Stimulated activated CD4-positive, alpha-beta T cell treated with anti-CD3 and anti-CD28 coated beads, Interleukin-4, amount 100 ng/mL, for 1 hour (primary cell): ENCODE measurements at places on chromosomes 12 and 14.
A peak's percentile ranks its signal among the peaks of the same experiment; 100 is the strongest.

DNA sequence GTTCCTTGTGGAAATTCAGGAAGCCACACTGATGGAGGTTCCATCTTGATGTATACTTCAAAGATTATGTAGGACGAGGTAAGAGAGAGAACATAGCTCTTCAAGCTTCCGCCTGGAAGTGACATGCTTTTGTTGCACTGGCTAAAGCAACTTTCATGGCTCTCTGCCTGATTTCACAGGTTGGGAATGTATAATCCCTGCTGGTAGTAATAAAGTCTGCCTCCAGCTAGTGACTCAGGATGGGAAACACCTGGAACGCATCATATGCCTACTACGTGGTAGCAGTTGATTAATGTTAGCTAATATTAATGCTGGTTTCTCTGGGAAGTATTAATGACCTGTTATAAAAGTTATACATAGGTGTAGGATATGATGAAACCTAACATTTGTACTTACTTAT lies 71.1 kb downstream of the PELI2 start:
- no peak for DNase-seq

GRCh38 chr14:90060312-90060964 lies 1.4 kb upstream of the KCNK13 start:
- DNase-seq: peak; percentile 61

DNA sequence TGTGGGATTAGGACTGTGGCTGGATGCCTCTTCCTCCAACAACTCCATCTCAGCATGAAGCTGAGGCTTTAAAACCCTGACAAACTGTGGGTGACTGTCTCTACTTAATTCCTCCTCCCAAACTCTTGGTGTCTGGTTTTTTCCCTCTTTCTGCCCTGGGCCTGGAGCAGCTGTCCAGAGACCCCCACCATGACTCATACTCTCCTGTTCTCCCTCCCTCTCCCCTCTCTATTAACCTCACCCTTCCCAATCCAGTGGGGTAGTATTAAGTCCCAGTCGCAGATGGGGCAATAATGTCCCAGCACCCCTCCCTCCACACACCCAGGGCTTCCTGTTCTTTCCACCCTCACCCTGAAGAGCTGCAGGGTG lies 2.0 kb upstream of the DNAJC14 start:
- DNase-seq: no peak

- no peak for DNase-seq
Observed at GRCh38 chr14:71967704-71968103, 35.5 kb downstream of the RGS6 start.

DNA sequence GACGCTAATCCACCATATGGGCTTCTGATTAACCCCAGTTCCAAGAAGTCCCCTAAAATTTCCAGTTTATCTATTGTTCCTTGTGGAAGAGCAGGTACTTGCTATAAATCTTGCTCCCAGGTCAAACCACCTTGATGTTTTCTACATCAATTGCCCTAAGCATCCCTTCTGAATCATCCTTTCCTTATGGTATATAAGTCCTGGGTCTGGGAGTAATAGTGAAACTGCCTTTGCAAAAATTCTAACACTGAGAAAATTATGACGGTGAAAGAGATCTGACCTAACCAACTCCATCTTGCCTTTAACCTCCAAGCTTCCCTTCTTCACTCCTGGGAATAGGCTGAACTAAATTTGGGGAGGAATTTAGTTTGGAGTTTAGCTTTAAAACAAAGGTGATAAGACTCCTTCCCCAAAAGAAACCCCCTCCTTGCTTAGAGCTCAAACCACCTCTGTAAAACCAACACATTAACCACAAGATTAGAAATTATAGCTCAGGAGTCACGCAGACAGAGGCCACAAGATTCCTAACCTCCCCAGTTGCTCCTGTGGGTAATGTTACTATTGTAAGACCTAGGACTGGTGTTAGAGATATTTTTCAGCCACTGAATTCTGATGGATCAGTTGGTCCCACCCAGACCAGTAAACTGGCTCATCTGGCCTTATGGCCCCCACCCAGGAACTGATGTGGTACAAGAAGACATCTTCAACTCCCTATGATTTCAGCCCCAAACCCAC lies 33.8 kb upstream of the DTX1 start:
- DNase-seq: no peak

- DNase-seq: no peak
Observed at GRCh38 chr14:53549956-53550355, 396.8 kb upstream of the DDHD1 start.

DNA sequence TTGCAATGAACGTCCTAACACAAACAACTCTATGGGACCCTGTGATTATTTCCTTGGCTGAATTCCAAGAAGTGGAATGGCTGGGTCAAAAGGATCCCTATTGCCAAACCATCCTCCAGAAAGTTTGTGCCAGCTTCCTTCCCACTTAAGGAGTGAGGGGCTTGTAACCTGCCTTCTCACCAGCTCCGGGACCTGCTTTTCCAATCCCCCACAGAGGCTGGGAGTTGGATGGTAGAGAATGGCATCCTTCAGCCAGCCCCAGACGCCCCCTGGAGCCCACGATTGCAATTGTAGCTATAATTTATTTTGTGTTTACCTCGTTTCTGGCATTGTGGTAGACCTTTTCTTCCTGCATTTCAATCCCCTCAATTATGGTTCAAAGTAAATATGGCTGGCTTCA lies 9.7 kb upstream of the ZDHHC22 start:
- no peak for DNase-seq

GRCh38 chr12:104699489-104700190 lies 242.9 kb downstream of the CHST11 start:
- DNase-seq: no peak

GRCh38 chr12:115799610-115800009 lies 477.9 kb downstream of the MED13L start:
- no peak for DNase-seq

DNA sequence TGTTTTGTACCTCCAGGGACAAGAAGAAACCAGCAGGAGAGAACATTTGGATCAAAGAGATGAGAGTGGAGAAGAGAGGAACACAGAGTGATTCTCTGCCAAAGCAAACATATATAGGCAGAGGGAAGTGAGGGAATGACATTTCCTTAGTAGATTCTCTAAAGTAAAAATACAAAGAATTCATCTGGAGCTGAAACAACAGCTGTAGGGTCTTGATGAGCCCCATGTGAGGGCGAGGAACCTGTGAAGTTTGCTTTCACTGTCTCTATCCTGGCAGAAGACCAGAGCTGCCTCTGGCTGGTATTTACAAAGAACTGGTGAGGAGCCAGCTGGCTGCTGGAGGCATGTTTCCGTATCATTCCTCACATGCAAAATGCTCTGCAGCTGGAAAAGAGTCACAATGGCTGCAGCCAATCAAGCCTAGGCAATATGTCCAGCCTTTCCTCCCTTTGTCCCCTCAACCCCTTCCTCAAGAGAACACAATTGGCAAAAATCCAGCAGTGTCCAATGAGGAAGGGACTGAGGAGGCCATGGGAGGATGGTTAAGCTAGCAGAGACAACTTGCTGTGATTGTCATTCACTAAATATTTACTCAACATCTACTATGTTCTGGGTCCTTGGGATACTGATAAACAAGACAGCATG lies 122.5 kb downstream of the PHLDA1 start:
- no peak for DNase-seq

- no peak for DNase-seq
Observed at GRCh38 chr12:90167518-90168208, 459.0 kb upstream of the ATP2B1 start.

DNA sequence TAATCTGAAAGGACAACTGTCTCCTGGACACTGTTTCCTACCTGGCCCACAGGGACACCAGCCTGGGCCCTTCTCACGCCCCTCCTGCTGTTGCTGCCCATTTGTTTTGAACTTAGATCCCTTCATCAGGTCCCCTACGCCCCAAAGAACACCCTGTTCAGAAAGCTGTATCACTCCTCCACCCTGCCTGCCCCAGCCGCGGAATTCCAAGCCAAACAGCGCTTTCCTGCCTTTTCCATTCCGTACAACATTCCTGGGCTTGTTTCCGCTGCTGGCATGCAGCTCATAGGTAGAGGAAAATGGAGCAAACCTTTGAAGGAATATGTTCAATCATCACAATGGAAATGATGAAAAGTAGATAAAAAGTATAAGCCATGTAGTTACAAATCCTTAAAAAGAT lies 12.8 kb upstream of the GSG1 start:
- no peak for DNase-seq

GRCh38 chr14:50997712-50998111 lies 53.4 kb upstream of the PYGL start:
- no peak for DNase-seq

DNA sequence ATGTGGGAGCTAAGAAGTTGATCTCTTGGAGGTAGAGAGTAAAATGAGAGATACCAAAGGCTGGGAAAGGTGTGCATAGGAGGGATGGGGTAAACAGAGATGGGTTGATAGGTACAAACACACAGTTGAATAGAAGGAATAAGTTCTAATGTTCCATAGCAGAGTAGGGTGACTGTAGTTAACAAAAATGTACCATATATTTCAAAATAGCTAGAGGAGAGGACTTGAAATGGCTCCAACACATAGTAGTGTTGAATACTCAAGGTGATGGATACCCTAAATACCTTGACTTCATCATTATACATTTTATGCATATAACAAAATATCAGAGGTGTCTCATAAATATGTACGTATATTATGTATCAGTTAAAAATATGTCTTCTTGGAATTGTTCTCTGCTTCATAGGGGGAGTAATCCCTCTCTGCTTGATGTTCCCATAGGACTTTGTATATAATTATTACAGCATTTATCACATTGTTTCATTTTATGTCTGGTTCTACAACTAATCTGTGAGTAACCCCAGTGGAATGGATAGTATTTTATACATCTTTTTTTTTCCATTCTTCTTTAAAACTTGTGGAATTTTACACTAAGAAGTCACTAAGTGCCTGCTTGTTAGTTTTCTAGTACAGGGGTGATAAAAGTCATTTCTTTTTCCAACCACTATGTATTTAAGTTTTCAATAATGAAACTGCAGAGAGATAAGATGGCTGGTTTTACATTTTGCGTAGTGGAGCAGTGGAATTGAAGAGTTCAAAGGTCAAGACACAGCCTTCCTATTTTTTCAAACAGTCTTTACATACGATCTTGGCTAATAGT lies 1940.0 kb upstream of the SEL1L start:
- no peak for DNase-seq

DNA sequence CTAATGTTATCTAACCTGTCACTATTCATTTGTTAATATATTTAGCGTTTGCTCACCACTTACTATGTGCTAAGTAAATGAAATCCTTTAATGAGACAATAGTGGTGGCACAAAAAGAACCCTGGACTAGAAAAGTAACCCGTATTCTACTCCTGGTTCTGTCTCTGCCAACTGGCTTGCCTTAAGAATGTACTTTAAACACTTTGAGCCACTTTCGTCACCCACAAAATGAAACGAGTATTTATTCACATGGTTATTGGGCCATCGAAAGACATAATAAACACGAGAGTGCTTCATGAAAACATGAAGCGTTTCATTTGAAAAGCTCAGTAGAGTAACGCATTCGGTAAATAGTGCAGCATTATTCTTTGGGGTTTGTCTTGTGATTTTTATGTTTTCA lies 254.7 kb downstream of the EGLN3 start:
- no peak for DNase-seq

GRCh38 chr12:100795174-100795799 lies 711 bp downstream of the ANO4 start:
- DNase-seq: no peak

- no peak for DNase-seq
Observed at GRCh38 chr14:90388437-90388836, 8.4 kb upstream of the CALM1 start.

DNA sequence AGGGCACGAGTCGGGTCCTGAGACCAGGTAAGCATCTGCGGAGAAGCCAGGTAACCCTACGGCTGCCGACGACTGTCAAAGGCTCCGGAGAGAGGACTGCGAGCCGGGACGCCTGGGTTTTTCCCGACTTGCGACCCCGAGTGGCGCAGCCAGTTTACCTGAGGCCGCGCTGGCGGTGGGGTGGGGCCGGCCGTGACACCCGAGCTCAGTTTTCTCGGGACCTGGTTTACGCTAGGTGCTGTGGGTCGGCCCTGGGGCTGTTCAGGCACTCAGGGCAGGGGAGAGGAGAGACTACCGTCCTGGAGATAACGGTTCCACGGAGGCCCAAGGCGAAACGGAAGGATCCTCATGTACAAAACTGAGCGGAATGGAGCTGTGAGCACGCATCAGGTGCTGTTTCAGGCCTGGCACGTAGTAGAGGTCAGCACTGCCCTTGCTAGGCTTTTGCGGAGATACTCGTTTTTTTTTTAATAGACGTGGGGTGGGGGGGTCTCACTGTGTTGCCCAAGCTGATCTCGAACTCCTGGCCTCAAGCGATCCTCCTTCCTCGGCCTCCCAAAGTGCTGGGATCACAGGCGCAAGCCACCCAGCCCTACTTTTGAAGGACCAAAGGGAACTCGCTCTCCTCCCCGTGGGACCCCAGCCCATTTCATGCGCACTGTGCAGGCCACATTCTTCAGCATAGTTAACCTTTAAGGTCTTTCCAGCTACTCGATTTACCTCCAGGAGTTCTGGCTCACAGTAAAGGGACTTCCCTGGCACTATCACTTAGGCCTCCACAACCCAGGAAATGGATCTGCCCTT lies 471 bp downstream of the MTRFR start:
- no peak for DNase-seq

- DNase-seq: no peak
Observed at GRCh38 chr14:28057359-28058296, 709.0 kb upstream of the FOXG1 start.

DNA sequence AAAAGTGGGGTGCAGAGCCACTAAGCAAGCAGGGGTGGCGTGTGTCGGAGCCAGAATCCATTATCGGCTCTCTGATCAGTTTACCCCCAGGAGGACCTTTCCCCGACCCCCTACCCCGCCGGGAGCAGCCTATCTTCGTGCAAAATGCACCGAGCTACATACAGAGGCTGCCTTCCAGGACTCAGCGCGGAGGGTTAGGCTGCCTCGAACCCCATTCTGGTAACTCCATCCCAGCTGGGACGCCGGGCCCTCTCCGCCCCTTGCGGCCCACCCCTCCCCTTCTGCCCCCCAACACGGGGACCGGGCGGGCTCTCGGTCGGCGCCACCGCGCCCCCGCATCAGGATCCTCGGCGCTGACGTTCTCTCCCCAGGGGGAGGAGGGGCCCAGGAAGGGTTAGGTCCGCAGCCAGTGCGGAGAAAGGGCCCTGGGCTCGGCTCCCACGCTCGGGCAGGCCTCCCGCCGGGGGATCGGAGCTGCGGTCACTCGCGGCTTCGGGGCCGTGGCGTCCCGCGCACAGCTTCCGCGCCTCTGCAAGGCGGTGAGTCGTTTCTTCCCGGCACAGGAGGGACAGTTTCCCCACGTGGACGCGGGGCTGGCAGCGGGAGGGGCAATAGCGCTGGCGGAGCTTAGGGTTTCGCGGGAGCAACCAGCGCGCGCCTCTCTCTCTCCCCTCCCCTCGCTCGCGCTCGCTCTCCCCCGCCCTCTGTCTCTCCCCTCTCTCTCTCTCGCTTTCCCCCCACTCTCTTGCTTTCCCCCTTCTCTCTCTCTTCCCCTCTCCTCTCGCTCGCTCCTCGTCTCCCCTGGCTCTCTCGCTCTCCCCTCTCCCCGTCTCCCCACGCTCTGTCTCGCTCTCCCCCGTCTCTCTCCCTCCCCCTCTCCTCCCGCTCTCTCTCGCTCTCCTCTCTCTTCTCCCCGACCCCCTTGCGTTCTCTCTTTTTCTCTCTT lies 12.5 kb upstream of the MAP3K9 start:
- DNase-seq: peak; percentile 64

GRCh38 chr14:68791078-68791901 lies 1.6 kb downstream of the ZFP36L1 start:
- DNase-seq: no peak
